CD4-positive, alpha-beta T cell treated with Interleukin-2 at 100 ng/mL for 4 hours (primary cell): ENCODE measurements at places on chromosomes 2 and 18.

DNA sequence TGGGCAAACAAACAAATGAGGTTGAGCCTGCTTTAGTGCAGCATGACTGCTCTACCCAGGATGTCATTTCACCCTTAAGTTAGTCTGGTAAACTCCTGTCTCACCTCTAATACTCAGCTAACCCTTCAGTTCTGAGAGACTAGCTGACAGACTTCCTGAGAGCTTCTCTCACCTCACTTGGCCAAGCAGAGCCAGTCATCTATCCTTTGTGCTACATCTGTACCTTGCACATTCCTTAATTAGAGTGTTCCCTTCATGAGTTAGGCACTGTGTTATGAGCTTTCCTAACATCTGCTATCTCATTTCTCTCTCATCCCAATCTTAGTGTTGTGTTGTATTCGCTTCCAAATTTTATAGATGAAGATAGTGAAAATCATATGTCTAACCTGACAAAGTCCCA is 220.1 kb upstream of the PIK3C3 start:
- DNase-seq: no peak

DNA sequence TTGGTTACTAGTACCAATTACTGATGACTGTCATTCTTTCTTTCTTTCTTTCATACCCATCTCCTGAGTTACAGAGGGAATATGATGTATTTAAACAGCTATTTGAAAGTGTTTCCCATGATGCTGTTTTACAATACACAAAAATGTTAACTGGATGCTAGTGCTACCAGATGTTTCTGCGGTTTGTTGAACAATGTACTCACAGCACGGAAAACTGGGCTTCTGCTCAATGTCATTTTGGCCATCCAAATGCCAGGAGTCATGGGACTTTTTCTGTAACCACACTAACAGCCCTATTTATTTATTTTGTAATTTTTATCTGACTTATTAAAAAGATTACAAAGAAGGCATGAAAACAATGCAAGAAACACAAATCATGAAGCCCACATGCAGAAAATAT is 313.8 kb downstream of the RIT2 start:
- DNase-seq: no peak

- DNase-seq: no peak
Measured at GRCh38 chr2:216447293-216447692, 35.0 kb downstream of the SMARCAL1 start.

DNA sequence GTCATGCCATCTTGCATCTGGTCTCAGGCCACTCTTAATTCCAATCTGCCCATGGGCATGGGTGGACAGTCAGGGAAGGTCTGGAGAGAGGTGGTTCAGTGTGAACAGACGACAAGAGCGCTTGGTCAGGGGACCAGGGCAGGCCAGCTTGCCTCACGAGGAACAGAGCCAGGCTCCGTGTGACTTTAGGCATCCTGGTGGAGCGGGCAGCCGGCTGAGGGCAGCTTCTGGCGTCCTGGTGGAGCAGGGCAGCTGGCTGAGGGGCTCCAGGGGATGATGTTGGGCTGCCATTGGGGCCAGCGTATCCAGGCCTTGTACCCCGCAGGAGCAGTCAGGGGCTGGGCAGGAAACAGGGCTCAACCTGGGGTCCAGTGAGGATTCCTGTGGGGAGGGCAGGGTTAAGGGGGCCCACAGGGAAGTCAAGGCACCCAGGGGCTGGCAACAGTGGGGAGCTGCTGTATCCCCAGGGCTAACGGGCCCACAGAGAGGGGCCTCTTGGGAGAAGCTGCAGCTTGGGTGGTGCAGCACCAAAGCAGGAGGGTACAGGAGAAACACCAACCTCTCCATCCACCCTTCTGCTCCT is 197.9 kb upstream of the TWIST2 start:
- DNase-seq: no peak

- DNase-seq: no peak
Measured at GRCh38 chr2:239405071-239405470, 4.3 kb upstream of the HDAC4 start.

GRCh38 chr18:6646801-6647200 is 82.7 kb upstream of the ARHGAP28 start:
- DNase-seq: no peak

DNA sequence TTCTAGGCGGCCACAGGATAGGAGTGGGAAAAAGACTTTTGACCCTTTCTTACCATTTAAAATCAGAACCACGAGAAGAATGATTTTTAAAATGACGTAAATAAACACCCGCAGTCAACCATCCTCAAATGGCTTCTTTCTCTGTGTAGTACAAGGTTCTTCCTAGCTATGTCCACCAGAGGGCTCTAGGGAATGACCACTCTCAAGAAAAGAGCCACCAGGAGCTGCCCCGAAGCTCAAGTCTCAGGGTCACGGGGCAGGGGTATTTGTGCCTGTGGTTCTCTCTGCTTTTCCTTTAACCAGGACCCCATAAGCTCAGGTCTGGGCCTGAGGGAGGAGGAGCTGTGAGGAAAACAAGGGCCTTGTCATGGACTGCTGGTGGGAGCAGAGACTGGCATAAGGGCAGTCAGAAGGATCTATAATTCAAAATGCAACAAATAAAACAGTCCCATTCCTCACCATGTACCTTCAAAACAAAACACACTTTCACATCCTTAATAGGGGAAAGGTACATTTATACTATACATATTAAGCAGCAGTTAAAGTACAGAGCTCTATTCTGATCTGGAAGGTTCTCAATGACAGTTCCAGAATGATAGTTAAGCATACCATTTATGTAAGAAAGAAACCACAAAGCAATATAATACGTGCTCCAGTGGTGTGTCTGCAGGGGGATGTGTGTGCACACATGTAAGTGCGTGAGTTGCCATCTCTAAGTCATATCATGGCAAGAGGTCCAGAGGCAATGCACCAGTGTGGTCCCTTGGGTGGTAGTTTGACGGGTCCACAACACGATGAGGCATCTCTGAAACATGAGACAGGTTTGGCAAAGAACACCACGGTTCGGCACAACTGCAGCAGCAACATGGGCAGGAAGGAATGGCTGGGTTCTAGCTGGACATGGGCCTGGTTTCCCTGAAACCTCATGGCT is 18.6 kb downstream of the LYPD1 start:
- no peak for DNase-seq

- no peak for DNase-seq
Measured at GRCh38 chr18:28771849-28772248, 594.9 kb upstream of the CDH2 start.

DNA sequence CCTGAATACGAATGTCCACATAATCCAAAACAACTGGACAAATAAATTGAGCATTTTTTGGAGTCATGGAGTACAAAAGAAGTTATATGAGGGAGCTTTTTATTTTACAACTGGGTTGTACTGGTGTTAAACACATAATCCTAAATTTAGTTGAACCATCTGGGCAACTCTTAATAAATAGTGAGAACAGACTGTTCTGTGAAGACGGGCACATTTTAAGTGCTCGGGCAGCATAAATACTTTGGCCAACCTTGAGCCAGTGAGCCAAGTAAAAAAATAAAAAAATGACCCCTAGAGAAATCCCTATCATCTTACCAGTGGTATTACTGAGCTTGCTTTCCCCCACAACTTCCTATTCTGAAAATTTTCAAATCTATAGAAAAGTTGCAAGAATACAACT is 50.9 kb upstream of the PSME4 start:
- no peak for DNase-seq
